ENCODE measurements at places on chromosomes 4 and X.

GRCh38 chr4:7624396-7624980 is 189.8 kb upstream of the PSAPL1 start:
- no peak for DNase-seq

DNA sequence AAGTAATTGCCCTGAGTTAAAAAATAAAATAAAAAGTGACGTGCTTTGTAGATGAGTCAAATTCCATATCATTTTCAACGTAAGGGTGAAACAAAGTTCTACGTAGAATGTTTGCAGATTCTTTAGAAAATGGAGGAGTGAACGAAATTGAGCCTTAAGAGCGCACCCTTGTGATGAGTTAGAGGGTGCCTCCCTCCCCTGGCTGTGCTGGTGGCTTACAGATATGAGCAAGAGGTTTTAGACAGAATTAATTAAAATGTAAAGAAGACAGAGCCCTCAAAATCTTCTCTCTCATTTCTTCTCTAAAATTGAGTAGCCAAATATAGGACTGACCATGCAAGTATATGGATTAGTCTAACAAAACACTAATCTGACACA is 30.2 kb upstream of the LGI2 start:
- no peak for DNase-seq

- DNase-seq, result no peak
Measured at GRCh38 chr4:123619326-123619725, 222.7 kb downstream of the SPRY1 start.

GRCh38 chr4:7697343-7697742 is 242.3 kb downstream of the AFAP1 start:
- DNase-seq, result no peak

DNA sequence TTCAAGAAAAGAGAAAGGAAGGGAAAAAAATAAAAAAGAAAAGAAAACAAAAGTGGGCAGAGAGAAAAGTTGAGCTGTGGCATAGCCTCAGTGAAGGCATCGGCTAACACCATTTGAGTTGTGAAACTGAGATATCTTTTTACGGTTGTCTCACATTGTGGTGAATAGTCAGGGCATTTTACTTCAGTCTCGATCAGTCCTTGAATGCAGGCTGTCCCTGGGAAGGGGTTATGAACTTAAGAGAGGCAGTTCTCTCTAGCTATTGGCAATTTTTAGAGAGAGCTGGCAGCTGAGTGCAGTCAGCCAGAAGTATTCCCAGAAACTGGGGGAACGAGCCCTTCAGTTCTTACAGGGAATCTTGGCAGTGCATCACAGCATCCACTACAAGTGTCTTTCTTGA is 93.5 kb upstream of the SLC6A14 start:
- no peak for DNase-seq

DNA sequence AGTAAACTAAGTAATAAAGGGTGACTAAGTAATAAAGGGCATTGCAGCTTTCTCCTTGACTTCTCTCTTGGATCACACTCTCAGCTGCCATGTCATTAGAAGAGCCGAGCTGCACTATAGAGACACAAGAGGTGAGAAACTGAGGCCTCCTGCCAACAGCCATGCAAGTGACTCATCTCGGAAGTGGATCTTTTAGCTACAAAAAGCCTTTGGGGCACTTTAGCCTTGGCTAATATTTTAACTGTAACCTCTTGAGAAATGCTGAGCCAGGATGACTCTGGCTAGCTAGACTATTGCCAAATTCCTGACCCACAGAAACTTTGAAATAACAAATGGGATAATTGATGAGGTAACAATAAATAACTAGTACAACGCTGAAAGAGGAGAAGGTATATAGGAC is 1.5 kb upstream of the NEIL3 start:
- DNase-seq, result peak; percentile 66
